COLO829 (cell line): ENCODE measurements at places on chromosomes 6 and 20.

- DNase-seq: no peak
These were observed 70.7 kb downstream of the MYB start for GRCh38 chr6:135251498-135252441.

DNA sequence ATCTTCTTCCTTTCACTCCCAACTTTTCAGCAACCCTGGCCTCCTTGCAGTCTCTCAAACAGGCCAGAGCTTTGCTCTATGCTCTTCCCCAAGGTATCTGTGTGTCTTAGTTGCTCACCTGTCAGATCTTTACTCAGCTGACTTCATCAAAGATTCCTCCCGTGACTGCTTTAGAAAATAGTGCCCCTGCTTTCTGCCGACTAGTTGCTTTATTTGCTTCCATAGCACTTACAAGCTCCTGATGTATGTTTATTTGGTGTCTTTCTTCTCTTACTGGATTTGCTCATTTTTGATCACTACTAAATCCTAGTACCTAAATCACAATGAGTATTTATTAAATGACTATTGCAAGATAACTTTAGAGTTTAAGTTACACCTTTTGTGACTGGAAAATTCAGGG, 5.9 kb downstream of the NDUFAF5 start:
- no peak for DNase-seq

DNA sequence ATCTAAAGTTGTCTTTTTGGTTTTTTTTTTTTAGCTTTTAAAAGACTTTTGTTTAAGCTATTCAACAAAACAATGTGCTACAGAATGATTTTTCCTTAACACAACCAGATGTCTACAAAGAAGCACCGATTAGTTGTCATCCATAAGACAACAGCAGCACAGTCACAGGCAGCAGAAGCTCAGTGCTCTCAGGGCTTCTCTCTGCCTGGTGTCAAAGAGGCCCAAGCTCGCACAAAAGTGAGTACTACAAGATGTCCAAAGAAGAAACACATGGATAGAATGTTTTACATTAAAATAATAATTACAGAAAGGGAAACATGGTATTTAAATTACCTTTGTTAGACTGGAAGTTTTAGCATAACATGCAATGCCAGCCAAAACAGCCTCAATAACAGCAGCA, 81.6 kb downstream of the DNAAF9 start:
- DNase-seq: no peak

GRCh38 chr6:166488701-166489100, 97.8 kb downstream of the RAMACL start:
- no peak for DNase-seq

- DNase-seq: no peak
These were observed 49.9 kb upstream of the TAGAP start for GRCh38 chr6:159094444-159095252.

GRCh38 chr20:21294755-21295154, 8.4 kb upstream of the XRN2 start:
- DNase-seq: no peak

DNA sequence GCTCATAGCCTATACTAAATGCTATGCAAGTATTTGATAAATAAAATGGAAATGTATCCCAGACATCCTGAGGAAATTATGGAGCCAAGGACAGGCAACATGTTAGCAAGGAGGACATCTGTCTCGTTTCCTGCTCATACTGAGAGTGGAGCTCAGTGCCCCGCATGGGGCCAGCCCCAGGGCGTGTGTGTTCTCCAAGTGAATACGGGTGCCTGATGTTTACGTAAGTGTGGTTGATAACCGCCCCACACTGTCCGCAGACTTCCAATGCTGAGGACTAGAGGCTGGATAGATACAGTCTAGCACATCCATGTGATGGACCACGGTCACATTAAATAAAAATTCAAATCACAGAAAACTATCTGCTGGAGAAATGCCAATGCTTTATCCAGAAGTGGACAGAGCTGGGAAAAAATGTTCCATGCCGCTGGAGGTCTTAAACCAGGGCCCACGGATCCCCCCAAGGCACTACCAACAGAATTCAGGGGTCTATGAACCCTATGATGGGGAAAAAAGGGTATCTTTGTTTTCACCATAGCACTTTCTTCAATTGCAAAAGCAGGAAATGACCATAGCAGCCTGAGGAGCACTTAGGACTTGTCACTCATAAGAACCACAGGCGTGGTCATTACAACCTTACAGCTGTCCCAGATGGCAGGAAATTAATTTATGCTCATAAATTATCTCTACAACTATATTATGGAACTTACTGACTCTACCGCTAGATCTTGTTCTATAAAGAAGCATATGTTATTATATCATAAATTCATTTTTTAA, 24.9 kb downstream of the TGM2 start:
- no peak for DNase-seq

DNA sequence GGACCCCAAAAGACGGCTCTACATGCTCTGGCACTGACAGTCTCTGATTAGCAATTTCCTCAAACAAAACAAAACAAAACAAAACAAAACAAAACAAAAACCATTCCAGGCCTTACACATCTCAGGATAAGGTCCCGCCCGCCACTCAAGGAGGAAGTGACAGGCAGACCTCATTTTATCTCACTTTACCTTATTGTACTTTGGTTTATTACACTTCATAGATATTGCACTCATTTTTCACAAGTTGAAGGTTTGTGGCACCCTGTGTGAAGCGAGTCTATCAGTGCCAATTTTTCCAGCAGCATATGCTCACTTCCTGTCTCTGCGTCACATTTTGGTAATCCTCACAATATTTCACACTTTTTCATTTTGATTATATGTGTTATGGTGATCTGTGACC, 15.2 kb downstream of the ZBP1 start:
- no peak for DNase-seq

- DNase-seq: no peak
These were observed 106.6 kb downstream of the DLL1 start for GRCh38 chr6:170184316-170184715.

DNA sequence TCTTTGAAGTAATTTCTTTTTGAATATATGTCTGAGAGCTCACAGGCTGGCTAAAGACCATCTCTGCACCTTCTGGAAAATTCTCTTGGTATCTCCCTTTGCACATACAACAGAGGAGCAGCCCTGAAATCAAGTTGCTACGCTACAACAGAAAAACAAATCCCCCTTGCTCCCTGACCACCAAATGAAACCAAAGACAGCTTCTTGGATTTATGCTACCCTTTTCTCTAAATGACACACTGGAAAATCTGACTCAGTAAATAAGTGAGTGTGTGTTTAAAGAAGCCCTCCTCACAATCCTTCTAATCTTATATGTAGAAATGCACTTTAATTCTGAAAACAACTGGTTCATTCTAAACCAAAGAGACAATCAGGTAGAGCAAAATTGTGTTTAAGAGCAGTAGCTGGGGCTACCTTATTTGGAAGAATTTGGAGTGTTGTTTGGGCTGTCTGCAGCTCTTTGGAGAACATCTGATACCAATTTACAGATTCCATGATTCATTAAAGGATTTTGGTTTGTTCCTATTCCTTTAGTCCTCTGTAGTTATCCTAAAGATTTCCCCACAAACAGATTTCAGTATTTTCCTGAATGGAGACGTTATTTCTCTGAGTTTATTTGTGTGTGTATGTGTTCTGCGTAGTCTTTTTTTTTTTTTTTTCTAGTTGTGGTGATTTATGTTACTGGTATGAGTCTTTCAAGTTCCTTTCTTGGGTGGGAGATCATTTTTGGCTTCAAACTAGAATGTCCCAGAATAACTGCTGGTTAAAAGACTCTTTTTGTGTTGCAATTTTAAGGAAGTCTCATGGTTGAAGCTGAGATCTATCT, 36.4 kb upstream of the UTRN start:
- DNase-seq: no peak

DNA sequence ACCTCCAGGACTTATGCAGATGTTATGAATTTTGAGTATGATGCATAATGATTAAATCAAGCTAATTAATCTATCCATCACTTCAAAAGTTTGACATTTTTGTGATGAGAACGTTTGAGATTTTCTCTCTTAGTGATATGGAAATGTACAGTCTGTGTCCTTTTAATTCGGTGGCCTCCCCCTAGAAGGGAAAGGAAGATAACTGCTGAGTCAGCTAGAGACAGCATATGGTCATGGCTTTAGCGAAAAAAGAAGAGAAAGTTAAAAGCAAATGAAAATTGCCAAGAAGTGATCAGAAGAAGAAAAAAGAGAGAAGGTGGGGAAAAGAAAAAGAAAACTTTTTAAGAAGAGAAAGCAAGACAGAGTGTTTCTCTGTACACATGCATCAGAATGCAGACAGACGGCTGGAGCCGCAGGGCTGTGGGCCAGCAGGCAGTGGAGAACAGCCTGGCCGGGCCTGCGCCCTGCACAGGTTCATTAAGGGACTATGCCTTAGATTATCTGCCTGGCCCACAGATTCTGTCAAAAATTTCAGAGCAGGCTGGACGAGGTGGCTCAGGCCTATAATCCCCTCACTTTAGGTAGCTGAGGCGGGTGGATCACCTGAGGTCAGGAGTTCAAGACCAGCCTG, 7.7 kb downstream of the PRR18 start:
- no peak for DNase-seq

DNA sequence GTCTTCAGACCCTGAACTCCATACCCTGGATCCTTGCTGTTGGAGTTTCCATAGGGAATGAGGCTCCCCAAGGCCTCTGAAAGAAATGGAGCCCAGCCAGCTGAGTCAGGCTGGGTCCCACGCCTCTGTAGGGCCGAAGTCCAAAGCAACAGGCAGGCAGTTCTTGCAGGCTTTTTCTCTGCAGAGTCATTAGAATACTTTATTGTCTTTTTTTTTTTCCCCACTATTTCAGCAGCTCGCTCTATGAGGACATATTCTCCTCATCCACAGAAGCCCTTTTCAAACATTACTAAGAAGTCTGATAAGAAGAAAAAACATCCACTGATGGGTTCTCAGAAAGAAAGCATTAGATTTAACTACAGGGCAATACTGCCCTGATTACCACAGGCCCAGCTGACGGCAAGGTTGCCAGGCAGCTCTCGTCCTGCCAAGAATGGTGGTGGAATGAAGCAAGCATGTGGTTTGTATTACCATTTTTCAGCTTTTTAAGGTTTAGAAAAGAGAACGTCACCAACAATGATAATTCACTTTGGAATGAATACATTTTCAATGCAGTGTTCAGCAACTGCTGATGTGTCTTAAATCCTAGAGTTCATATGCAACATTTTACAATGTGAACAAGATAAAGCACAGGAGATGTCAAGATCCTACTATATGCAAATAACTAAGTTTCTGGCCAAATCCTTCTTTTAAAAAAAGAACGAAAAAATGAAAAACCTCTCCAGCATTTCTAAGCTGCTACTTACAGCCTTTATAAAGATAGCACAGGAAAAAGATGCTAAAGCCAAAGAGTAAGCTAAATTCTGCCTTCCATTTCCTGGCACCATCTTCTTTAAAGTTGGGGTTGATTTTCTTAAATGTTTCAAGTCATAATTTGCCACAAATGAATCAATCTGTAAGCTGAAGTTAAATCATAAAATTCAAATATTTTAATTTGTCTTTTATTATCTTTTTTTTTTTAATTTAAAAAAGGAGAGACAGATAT, 223.6 kb upstream of the CITED2 start:
- peak; percentile 33 for DNase-seq

- no peak for DNase-seq
These were observed 473.9 kb upstream of the HS3ST5 start for GRCh38 chr6:114816678-114817077.

DNA sequence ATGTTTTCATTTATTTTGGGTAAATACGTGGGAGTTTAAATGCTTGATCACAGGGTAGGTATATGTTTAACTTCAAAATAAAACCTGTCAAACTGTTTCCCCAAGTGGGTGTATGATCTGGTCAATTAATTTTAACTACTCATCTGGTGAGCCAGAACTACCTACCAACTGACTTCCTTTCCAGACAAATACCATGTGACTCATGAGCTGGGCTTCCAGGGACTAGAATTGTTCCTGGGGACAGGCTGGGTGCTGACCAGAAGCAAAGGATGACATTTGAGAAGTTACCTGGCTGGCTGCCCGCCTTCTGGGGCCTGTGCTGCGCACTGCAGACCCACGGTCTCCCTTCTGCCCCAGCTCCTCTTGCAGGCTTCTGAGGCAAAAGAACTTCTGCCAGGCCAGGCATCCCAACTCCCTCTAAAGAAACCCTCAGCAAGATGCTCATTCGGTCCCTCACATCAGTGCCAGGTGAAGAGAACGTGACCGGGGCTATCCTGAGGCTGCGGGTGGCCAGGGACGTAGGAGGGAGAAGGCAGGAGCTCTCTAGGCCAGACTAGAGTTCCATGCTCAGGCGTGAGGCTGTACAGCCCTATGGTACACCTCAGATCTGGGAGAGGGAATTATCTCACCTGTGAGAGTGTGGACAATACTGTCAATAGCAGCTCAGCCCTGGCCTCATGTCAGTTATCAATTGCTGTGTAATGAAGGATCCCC, 103.6 kb downstream of the JPH2 start:
- no peak for DNase-seq

GRCh38 chr6:21131406-21131805, 462.1 kb upstream of the SOX4 start:
- DNase-seq: no peak

DNA sequence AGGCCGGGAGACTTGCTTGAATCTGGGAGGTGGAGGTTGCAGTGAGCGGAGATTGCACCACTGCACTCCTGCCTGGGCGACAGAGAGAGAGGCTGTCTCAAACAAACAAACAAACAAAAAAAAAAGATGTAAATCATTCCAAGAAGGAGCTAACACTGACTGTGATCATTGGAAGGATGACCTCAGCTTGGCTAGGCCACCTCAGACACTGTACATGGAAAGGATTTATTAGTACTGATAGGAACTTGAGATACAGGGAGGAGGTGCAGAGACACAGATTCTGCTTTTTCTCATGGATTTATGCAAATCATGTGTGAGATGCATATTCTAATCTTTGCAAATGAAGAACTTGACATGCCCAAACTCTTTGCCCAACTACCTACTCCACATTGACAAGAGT, 293.6 kb downstream of the HIVEP2 start:
- DNase-seq: no peak

GRCh38 chr20:18133962-18134361, 3.7 kb upstream of the KAT14 start:
- DNase-seq: no peak

DNA sequence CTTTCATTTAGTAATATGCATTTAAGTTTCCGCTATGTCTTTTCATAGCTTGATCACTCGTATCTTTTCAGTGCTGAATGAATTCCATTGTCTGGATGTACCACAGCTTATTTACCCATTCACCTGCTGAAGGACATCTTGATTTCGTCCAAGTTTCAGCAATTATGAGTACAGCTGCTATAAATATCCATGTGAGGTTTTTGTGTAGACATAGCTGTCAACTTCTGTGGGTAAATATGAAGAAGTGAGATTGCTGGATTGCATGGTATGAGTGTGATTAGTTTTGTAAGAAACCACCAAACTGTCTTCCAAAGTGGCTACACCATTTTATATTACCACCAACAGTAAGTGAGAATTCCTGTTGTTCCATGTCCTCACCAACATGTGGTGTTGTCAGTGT, 79.2 kb upstream of the STMND1 start:
- no peak for DNase-seq

- no peak for DNase-seq
These were observed 2.3 kb downstream of the NRSN2 start for GRCh38 chr20:348972-349841.

DNA sequence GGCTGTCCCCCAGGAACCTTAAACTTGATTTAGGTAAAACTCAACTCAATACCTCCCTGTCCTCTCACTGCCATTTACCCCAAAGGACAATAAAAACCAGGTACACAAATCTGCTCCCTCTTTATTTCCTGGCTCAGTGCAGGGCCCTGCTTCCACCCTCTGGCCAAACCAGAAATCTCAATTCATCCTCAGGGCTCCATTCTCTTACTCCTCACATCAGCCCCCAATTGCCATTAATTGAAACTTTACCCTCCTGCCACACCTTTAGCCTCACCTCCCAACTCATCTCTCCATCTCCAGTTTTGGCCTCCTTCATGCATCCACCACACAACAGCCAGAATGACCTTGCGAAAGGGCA, 10.5 kb downstream of the ZBTB2 start:
- DNase-seq: no peak
